Esophagus squamous epithelium (tissue), 5 donors: ENCODE measurements at places on chromosomes 1 and 21.

- no peak for DNase-seq
Observed at GRCh38 chr1:210571356-210572284, 242.9 kb downstream of the HHAT start.

DNA sequence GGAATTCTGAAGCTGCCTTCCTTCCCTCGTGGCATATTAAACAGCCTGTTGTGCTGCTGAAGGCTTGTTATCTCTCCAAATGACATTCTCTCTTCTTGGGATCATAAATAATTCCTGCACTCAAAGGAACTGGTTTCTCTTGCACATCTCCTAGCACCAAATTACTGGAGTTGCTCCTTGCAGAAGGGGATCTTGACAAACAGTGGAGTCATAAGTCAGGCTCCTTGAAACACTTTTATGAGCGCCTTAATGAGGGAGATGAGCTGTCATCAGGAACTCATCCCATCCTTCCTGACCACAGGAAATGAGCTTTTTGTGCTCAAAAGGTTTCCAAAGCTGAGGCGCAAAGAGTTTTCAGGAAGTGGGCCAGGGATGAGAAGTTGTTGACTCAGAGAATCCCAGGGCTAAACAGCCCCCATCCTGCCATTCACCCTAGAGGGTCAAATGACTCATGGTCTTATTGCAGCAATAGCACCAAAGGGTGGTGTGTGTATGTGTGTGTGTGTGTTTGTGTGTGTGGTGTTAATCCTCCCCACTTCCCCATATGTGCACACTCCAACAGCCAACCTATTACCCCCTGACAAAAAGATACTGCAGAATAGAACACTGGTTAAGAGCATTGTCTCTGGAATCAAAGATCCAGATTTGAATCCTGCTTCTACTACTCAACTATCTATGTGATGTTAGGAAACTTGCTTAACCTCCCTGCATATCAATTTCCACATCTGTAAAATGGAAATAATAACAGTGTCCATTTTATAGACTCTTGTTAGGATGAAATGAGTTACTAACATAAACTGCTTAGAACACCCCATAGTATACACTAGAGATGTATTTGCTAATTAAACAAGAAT lies 2.8 kb upstream of the PHC2 start:
- no peak for DNase-seq

DNA sequence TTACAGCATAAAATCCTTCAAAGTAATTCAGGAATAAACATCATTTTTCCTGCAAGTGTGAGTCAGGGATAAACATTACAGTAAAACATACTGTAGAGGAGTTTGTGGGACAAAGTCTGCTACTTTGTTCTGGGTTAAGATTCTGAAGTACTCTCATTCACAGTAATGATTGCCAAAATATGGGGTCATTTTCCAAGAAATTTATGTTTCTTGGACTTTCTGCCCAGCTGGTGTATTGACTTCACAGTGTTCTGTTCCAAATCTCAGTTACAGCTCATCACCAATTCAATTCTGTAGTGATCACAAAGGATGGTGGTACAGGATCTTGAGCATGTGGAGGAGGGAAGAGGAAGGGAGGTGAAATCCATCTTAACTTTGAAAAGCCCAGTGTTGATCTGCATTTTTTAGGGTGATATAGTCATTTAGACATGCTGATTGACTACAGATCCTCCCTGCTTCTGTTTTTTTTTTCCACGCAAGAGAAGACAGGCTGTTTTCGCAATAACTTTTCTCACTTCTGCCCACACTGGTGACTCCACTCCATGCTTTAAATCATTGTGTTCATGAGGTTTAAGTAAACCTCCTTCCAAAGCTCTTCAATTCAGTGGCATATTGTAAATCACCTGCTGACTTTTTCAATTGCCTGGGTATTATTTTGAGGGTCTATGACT lies 60.4 kb upstream of the C1orf53 start:
- no peak for DNase-seq

- no peak for DNase-seq
Observed at GRCh38 chr1:196896355-196896754, 8.5 kb downstream of the CFHR4 start.

- DNase-seq: no peak
Observed at GRCh38 chr1:8020032-8020431, 6.1 kb downstream of the ERRFI1 start.

DNA sequence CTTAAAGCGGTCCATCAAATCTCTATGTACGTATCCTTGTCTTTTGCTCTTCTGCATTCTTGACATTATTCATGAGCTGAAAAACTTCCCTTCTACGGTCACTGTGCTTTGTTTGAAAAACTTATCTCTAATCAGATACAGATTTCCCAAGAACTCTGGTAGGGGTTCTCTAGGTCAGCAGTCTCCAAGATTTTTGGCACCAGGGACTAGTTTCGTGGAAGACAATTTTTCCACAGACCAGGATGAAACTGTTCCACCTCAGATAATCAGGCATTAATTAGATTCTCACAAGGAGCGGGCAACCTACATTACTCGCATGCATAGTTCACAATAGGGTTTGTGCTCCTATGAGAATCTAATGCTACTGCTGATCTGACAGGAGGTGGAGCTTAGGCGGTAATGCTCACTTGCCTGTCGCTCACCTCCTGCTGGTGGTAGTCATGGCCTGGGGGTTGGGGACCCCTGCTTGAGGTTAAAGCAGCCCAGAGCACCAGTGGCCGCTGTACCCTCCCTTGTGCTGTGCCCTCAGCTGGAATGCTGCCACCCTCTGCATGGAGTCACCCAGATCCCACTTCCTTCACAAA lies 30.8 kb downstream of the AK2 start:
- no peak for DNase-seq

- no peak for DNase-seq
Observed at GRCh38 chr1:235902677-235903542, 36.2 kb upstream of the LYST start.

GRCh38 chr1:195462152-195462551 lies 1146.1 kb downstream of the KCNT2 start:
- no peak for DNase-seq
